NCI-H1930 (cell line): ENCODE measurements at places on chromosomes 3 and 15.

- no peak for DNase-seq
Observed at GRCh38 chr3:140292684-140293083, 357.7 kb downstream of the CLSTN2 start.

DNA sequence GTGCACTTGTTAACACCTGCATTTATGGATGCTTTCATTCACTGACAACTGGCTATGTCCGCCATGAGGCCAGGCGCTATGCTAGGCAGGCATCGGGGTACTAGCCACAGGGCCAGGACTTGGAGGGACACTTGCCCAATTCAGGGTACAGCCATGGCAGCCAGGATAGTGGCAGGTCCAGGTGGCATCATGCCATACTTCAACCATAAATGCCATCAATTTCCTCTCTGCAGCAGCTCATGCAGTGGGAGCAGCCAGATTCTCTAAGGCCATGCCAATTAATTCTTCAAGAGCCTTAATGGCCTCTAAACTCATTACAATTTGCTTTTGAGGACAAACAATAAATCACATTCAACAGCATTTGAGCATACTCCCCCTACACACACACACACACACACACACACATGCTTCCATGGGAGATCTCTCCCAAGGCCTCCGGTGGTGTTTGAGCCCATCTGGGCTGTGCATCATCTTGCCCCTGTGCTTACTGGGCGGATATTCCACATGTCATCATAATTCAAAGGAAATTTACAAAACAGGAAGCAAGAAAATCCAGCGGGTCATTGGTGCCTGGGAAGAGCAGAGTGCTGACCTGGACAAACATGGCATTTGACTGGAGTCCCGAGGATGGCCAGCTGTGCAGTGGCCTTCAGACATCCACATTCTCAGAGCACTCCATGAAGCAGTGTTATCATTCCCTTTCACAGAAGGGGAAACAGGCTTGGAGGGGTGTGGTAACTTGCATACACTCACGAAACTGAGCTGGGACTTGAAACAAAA is 109.1 kb downstream of the IQSEC1 start:
- DNase-seq = no peak

DNA sequence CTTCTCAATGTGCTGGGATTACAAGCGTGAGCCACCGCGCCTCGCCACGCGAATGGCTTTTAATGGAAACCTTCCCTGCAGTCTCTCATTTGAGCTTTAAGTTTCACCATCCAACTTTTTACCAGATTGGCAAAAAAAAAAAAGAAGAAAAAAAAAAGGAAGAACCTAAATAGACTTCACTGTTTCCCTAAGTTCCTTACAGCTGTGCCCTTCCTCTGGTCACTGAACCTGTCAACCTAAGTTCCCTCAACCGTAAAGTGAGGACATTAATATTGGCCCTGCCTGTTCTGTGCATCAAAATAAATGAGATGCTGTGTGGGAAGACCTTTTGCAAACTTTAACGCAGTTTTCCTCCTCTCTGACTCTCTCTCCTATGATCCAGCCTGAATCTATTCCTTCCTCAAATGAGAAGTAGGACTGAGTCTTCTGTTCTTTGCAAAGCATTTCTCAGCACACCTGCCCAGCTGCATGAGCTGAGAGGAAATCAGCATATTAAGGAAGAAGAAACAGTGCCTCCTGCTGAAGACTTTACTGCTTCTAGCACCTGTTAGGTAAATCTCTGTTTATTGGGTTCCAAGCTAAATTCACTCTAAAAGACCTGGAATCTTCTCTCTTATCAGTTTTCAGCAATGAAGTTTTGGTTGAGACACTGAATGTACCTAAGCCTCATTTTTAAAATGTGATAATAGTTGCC is 99.6 kb upstream of the ETV5 start:
- DNase-seq = no peak

- no peak for DNase-seq
Observed at GRCh38 chr3:54426381-54426780, 304.0 kb downstream of the CACNA2D3 start.

GRCh38 chr15:42716125-42716524 is 20.8 kb downstream of the CDAN1 start:
- DNase-seq = no peak

DNA sequence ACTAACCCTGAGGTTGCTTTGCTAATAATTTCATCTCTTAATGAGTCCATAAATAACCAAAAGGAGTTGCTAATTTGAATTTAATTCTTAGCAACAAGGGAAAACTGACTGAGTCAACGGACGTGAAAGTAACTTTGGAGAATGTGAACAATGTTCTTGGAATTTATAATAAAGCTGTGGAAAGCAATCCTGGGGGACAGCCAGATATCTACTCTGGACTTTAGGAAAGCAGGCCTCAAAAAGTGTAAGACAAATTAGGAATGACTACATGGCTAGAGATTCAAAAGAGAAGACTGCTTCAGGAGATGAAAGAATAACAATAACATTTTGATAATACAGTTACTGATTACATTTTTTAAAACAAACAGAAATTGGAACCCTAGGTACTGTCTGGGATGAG is 318.4 kb upstream of the COL8A1 start:
- DNase-seq = no peak

- no peak for DNase-seq
Observed at GRCh38 chr3:15572138-15572537, 29.2 kb downstream of the HACL1 start.

DNA sequence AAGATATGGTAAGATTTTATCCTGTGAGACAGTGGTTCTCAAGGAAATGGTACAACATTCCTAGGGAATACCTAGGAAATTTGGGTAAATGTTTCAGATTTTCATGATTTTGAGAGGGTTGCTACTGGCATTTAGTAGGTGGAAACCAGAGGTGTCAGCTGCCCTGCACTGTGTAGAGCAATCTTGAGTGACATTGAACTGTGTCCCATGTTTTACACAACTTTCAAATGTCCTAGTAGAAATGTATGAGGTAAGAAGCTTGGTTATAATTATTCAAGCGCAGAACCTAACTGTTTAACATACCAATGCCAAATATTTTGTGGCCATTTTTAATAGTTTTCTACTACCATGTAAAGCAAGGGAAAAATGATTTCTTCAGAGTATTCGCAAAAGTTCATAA is 120.4 kb downstream of the GADL1 start:
- DNase-seq = no peak

GRCh38 chr3:127260826-127261555 is 26.9 kb downstream of the PRR20G start:
- DNase-seq = no peak

GRCh38 chr3:151979906-151980305 is 106.5 kb downstream of the SUCNR1 start:
- DNase-seq = no peak

DNA sequence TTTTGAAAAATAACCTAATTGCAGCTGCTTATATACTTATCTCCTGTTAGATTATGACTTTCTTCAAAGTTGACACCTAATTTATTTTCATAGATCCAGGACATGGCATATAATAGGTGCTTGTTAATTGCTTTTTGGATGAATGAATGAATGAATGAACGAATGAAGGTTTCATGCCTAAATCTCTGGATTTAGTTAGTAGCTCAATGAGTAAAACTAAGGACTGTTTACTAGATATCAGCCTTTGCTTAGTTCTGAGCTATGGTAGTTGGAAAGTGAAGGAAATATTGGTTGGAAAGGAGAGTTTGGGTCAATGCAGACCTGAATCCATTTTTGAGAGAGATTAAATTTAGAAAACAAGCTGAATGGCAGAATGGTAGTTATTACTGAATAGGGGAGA is 160.4 kb upstream of the SGO1 start:
- no peak for DNase-seq

GRCh38 chr3:46008058-46008457 is 12.4 kb upstream of the FYCO1 start:
- no peak for DNase-seq

GRCh38 chr15:46126581-46126980 is 491.8 kb downstream of the SQOR start:
- DNase-seq = no peak

DNA sequence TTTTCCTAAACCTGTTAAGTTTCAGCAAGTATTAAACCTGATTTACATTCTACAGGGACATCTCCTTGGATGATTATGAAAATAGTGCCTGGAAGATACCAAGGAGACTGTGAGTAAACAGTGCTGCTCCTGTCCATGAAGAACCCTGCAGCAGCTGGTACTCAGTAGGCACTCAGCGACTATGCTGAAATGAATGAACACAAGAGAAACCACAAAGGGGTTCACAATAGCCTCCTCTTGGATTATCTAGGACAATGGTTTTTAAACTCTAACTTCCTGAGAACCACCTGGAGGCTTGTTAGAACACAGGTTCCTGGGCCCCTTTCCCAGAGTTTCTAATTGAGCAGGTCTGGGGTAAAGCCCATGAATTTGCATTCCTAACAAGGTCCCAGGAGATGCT is 488.4 kb upstream of the UBE2E2 start:
- DNase-seq = no peak

- DNase-seq = no peak
Observed at GRCh38 chr3:158094235-158095110, 11.7 kb downstream of the SHOX2 start.

- peak; percentile 12 for DNase-seq
Observed at GRCh38 chr15:77118882-77119321, 48.0 kb upstream of the TSPAN3 start.

GRCh38 chr15:93249623-93250022 is 160.6 kb upstream of the RGMA start:
- DNase-seq = no peak

GRCh38 chr3:73136941-73137340 is 75.5 kb downstream of the EBLN2 start:
- DNase-seq = no peak

GRCh38 chr15:27119695-27120266 is 148.8 kb downstream of the GABRG3 start:
- DNase-seq = no peak

- DNase-seq = no peak
Observed at GRCh38 chr3:21229426-21230135, 521.4 kb downstream of the ZNF385D start.

DNA sequence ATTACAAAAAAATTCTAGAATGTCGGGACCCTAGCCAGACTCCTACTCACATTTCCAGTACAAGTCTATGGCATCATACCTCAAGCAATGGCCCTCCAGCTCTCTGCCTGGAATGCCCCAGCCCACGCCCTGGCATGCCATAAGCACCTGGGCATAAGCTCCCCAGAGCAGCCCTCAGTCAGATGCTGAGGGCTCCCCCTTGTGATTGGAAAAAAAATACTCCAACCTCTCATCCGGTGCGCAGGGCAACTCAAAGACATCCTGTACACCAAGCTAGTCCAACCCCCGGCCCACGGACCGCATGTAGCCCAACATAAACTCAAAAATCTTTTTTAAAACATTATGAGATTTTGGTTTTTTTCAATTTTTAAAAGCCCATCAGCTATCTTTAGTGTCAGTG is 115.4 kb downstream of the NEK10 start:
- no peak for DNase-seq

- no peak for DNase-seq
Observed at GRCh38 chr3:143328451-143328850, 208.9 kb downstream of the CHST2 start.

DNA sequence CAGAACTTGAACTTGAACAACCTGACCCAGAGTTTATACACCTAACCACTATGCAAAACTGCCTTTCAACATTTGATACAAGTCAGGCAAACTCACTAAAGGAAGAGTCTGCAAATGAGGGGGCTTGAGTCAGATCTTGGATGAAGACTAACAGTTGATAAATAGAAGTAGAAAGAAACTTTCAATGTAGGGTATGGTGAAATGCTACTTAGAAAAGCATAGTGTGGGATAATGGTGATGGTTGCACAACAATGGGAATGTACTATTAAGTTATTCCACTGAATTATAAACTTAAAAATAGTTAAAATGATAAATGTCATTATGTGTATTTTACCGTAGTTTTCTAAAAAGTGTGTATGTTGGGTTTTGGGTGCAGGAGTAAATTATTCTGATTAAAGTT is 19.7 kb upstream of the ZNF280D start:
- no peak for DNase-seq
